ENCODE measurements at places on chromosomes 13 and 19.

GRCh38 chr13:99307648-99308339, 595 bp upstream of the GPR183 start:
- peak; percentile 86 for DNase-seq

- no peak for DNase-seq
Observed at GRCh38 chr13:33106656-33107360, 90.6 kb downstream of the KL start.

GRCh38 chr13:72415817-72416216, 311.6 kb downstream of the MZT1 start:
- DNase-seq: no peak

DNA sequence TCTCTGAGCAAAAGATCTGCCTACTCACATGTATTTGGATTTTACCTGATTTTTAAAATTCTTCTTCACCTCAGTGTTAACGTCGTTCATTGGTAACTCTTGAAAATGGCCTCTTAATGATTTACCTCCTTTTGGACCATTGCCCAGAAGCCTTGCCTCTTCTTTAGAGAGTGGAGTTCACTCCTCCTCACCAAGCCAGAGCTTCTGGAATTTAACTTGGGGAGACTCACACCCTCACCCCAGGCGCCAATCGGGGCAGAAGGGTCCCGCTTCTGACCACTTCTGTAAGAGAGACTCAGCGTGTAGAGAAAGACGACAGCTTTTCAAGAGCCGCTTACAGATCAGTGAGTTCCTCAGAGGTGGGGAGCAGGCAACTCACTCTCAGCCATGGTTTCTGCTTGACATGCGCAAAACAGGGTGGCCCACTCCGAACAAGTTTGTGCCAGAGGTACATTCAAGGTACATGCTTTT, 2.7 kb downstream of the PNMA8C start:
- no peak for DNase-seq

GRCh38 chr13:44413095-44413494, 39.5 kb downstream of the SERP2 start:
- DNase-seq: no peak

DNA sequence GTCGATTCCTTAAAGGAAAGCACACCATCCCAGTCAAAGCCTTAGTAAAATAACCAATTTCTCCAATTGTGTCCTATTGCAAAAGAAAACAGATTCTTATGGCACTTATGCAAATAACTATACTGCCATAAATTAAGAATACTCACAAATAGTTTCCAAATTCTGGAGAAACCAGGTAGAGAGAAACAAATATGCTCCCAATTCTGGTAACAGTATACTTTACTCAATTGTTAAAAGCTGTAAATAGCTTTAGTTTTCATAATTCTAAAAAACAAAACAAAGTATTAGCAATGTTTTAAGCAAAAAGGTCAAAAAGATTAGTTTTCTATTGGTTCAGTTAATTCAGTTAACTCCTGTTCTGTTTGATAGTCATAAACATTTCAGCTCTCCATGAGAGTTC, 18.2 kb upstream of the UBAC2 start:
- DNase-seq: no peak

DNA sequence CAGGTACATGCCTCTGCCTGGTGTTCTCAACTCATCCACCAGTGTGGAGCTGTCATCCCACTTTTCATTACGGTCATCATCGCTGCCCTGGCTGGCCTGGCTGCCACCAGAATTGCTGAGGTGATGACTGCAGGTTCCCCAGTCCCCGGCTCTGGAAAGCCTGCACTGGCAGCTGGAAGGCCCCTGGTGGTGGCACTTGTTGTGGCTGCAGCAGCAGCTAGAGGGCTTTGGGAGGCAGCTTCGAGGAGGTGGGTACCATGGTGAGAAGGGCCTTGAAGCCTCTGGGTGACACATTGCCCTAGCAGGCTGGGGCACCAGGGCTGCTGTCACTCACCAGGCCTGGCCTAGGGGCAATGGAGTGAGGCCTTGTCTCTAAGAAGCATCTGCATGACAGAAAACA, 25.3 kb upstream of the ZNF14 start:
- DNase-seq: no peak

All from fibroblast of skin of back (primary cell).